ENCODE measurements at places on chromosomes 5 and 9.

- DNase-seq, result no peak
Measured at GRCh38 chr5:82735160-82735789, 341.9 kb downstream of the TMEM167A start.

DNA sequence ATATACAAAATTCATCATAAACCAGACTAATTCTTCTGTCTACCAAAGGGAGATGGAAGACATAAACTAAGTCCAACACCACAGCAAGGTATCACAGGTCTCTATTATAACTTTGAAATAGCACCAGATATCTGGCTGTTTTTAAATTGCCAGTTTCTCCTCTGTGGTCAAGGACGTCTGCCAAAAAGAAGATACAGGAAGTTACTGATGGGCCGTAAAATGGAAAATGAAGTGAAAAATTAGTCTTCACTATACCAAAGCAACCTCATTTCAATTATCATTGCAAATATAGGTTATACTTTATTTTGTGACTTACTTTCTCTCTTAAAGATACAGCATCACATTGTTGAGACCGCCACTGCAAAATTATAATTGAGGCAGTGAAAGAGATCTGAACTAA lies 225.5 kb downstream of the NDUFS4 start:
- DNase-seq, result no peak

- DNase-seq, result no peak
Measured at GRCh38 chr5:82513738-82514137, 235.6 kb upstream of the RPS23 start.

DNA sequence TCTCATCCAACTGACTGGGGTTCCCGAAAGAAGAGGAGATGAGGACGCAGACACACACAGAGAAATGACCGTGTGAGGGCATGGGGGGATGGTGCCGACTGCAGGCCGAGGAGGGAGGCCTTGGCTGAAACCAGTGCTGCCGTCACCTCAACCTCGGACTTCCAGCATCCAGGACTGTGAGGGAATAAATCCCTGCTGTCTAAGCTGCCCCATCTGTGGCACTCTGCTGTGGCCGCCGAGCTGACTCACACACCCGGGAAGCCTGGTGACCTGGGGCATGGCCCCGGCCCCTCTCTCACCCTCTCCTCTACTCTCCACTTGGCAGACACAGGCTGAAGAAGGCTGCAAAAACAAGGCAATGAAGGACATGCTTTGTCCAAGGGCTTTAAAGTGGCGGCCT lies 4.4 kb upstream of the COL5A1 start:
- DNase-seq, result no peak

GRCh38 chr5:33401482-33402390 lies 39.0 kb upstream of the TARS1 start:
- DNase-seq, result no peak

GRCh38 chr5:129664336-129664937 lies 83.5 kb upstream of the MINAR2 start:
- peak; percentile 17 for DNase-seq

GRCh38 chr5:19927919-19928318 lies 60.1 kb downstream of the CDH18 start:
- no peak for DNase-seq

- no peak for DNase-seq
Measured at GRCh38 chr5:64180661-64181343, 15.2 kb downstream of the RNF180 start.

DNA sequence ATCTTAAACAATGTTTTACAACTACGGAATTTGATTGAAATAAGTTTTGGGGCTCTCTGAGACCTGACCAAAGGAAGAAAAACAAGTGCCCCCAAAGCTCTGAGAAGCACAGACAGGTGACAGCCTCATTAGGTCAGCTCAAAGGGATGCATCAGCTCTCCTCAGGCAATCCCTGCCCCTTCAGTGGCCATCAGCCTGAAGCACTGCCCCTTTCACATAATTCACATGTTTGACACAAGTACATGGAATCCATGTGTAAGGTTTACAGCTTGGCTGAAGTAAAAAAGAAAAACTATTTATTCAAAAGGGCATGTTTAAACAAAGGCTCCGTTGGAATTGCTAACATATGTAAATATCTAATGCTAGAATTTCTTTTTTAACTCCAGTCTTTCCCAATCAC lies 56.3 kb downstream of the TSSK1B start:
- DNase-seq, result no peak

DNA sequence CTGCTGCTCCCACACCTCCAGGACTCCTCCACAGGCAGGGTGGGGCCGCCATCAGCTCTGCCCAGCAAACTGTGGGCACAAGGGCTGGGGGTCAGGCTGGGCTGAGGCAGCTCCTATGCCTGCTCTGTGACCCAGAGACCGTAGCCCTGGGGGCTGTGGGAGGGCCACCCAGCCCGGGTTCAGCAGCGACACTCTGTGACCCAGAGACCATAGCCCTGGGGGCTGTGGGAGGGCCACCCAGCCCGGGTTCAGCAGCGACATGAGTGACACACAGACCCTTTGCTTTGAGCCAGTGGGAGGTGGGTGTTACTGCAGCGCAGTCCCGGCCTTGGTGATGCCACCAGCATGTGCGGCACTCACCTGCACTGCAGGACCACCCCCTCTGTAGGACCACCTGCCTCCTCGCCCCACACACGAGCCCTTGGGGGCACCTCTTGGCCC lies 118.9 kb upstream of the LPCAT1 start:
- DNase-seq, result no peak

- DNase-seq, result no peak
Measured at GRCh38 chr9:5301544-5301943, 3.0 kb downstream of the RLN2 start.

- no peak for DNase-seq
Measured at GRCh38 chr9:86629530-86629929, 275.3 kb upstream of the TUT7 start.

- DNase-seq, result no peak
Measured at GRCh38 chr5:126846344-126846743, 69.4 kb downstream of the LMNB1 start.

GRCh38 chr9:68852941-68853340 lies 147.9 kb downstream of the PIP5K1B start:
- DNase-seq, result no peak

GRCh38 chr5:151184316-151185042 lies 26.9 kb upstream of the ANXA6 start:
- DNase-seq, result no peak

GRCh38 chr5:127002390-127002789 lies 28.0 kb downstream of the MARCHF3 start:
- no peak for DNase-seq

DNA sequence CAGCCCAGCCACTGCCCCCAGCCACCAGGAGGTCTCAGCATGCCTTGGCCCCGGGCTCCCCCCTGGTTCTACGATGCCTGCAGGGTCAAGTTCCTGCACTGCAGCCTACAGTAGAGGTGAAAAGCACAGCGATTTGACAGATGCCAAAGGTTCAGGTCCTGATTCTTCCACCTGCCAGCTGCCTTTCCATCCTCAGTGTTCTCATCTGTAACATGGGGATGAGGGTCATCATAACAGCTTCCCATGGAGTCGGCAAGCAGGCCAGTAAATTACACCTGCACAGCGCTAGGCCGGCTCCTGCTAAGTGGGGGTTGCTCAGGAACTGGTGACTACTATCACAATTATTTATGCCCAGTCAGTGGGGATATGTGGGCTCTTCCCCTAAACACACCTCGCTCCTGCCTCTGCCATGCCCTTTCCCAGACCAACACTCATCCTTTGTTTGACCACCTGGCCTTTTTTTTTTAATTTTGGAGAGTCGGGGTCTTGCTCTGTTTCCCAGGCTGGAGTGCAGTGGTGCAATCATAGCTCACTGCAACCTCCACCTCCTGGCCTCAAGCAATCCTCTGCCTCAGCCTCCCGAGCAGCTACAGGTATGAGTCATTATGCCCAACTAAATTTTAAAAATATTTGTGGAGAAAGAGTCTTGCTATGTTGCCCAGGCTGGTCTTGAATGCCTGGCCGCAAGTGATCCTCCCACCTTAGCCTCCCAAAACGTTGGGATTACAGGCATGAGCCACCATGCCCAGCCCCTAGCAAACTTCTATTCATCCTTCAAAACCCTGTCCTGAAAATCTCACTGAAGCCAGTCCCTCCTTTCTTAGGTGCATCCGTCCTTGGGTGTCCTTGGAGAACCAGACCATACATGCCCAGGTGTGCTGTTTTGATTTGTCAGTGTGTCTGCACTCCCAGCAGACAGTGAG lies 6.4 kb downstream of the ENG start:
- DNase-seq, result no peak

- no peak for DNase-seq
Measured at GRCh38 chr5:36459176-36460135, 146.9 kb upstream of the SLC1A3 start.
